ENCODE measurements at places on chromosomes 7 and 10.
A peak's percentile ranks its signal among the peaks of the same experiment; 100 is the strongest.

- no peak for DNase-seq
These were observed 1.3 kb downstream of the RFC2 start for GRCh38 chr7:74252893-74253292.

DNA sequence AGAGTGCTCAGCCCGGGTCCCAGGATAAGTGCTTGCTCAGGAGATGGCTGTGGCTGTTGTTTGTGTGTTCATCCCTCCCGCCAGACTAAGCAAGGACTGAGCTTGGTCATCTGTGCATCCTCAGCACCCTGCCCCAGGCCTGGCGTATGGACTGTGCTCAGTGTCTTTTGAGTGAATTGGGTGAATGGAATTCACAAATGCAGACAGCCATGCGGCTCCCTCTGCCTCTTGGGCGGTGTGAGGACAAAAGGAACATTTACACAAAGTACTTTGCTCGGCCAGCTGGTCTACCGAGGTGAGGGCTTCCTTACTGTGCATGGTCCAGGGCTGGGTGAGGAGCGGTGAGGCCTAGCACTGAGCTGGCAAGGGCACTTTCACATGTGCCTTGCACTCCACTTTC lies 120.2 kb downstream of the CDH23 start:
- no peak for DNase-seq

DNA sequence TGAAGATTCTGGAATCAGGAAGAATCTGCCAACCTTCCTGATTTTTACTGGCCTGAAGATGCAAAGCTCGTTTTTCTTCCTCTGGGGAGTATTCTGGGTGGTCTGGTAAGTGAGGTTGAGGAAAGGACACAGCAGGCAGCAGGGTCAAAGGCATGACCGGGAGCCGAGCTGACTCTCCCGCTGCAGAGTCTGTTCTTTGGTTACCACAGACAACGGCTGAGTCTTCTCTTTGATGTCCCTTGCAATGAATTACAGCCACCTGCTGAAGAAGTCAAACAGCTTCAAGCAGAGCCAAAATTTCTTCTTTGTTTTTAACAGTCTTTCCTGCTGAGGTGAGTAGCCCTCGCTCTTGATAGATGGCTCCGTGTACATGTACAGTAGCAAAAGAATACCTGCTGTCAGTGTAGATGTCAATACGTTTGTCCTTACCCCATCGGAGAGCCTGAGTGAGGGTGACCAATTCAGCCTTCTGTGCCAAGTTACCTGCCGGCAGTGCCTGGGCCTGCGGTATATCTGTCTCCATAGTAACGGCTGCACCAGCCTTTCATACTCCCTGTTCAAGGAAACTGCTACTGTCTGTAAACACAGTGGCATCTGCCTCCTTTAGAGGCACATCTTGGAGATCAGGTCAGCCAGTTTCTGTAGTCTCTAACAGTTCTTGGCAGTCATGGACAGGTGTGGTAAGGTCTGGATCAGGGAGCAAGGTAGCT lies 76.4 kb downstream of the PRR15 start:
- no peak for DNase-seq

DNA sequence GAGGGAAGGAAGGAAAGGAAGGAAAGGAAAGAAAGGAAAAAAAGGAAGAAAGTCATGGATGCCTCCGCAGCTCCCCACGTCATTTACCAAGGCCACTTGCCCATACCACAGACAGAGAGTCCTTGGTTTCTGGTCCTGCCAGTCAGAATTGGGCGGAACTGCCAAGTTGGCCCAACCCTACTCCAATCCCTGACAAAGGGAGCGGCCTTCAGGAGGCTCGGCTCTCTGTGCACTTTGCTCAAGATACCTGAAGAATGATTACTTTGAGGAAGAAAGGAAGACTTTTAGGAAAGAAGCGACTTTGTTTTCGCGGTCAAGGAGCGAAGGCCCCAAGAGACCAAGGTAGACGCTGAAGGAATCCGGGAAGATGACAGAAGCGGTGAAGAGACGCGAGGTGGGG lies 49.1 kb upstream of the FXYD4 start:
- no peak for DNase-seq

DNA sequence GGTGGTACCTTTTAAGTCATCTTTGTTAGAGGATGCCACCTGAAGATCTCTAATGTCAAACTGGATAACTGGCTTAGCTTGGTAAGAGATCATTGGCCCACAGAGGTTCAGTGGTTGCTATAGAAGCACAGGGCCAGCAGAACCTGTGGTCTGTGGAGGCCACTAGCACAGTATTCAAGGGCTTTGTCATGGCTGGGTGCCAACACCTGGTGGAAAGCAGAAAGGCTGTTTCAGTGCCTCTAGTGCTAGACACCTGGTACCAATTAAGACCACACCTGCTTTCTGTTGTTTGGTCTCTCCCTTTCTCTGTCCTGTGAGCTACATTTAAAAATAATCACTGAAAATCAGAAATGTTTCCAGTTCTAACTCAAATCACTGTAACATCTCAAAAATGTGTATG lies 10.0 kb upstream of the PCGF5 start:
- peak; percentile 16 for DNase-seq

- peak; percentile 90 for DNase-seq
These were observed 68.0 kb downstream of the LANCL2 start for GRCh38 chr7:55432939-55433784.

DNA sequence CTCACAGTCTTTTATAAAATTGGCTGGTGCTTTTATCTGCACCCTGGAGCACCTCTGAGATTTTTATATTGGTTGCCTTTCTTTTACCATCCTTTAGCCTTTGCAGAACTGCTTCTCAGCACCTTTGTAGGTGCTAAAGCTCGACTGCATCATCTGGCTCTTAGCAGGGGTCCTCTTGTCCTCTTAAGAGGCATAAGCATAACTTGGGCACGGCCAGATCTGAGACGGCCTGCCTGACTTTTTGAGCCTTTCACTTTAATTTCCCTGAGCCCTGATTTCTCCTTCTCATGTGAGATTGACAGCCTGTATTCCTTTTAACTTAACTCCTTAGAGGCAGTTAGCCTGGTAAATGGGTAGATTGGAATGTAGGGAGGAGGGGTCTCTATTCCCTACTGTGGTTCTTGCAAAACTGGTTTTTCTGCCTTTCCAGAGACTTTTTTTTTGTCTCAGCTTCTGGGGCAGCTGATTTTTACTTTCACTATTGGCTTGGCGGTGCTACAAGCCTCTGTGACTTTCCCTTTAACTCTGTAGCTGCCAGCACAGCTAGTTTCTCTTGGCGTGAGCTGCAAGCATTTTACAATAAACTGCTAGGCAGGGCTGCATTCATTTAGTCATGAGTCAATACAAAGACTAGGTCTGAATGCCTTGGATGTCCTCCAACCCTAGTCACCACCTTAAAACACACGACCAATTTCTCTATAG lies 24.0 kb downstream of the ZPBP start:
- peak; percentile 87 for DNase-seq

- no peak for DNase-seq
These were observed 9.4 kb upstream of the GRK5 start for GRCh38 chr10:119197921-119198320.

- DNase-seq: no peak
These were observed 2.2 kb upstream of the SAP25 start for GRCh38 chr7:100575746-100576383.

All from H4 (cell line).